ENCODE measurements at places on chromosomes 12 and 14.

GRCh38 chr12:111222523-111222922 lies 146.4 kb downstream of the PHETA1 start:
- no peak for DNase-seq

DNA sequence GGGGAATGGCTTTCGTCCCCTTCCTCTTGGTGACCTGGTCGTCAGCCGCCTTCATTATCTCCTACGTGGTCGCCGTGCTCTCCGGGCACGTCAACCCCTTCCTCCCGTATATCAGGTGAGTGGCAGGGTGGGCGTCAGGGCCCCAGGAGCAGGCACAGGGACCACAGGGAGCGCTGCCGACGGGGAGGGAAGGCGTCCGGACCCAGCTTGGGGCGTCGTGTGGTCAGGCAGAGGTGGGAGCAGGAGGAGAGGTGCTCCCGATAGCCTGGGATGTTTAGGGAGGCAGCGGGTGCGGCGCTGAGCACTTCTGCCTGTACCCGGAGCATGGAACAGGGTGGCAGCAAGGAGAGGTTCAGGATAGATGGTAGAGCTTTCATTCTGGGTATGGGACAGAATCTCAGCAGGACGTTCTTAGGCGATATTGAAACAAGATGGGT lies 444 bp downstream of the DRAM1 start:
- peak; percentile 14 for DNase-seq

- peak; percentile 12 for DNase-seq
Observed at GRCh38 chr12:57131896-57132744, 3.8 kb downstream of the LRP1 start.

DNA sequence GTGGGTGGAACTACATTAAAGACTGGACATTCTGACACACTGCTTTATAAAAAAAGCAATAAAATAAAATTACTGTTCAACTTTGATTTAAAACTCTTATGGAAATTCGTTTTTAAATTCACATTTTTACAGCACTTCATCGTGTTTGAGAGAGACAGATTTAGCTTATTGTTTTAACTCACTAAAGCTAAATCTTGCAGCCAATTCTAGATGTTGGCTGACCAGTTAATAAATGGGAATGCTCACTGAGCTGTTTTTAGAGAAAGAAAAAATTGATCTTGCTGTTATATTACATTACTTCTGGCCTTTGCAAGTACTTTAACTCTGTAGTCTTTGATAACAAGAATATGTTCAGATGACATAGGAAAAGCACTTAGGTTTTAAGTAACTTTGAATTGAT lies 157.1 kb downstream of the PLCZ1 start:
- no peak for DNase-seq

- DNase-seq: no peak
Observed at GRCh38 chr12:51520576-51521325, 70.3 kb upstream of the SCN8A start.

DNA sequence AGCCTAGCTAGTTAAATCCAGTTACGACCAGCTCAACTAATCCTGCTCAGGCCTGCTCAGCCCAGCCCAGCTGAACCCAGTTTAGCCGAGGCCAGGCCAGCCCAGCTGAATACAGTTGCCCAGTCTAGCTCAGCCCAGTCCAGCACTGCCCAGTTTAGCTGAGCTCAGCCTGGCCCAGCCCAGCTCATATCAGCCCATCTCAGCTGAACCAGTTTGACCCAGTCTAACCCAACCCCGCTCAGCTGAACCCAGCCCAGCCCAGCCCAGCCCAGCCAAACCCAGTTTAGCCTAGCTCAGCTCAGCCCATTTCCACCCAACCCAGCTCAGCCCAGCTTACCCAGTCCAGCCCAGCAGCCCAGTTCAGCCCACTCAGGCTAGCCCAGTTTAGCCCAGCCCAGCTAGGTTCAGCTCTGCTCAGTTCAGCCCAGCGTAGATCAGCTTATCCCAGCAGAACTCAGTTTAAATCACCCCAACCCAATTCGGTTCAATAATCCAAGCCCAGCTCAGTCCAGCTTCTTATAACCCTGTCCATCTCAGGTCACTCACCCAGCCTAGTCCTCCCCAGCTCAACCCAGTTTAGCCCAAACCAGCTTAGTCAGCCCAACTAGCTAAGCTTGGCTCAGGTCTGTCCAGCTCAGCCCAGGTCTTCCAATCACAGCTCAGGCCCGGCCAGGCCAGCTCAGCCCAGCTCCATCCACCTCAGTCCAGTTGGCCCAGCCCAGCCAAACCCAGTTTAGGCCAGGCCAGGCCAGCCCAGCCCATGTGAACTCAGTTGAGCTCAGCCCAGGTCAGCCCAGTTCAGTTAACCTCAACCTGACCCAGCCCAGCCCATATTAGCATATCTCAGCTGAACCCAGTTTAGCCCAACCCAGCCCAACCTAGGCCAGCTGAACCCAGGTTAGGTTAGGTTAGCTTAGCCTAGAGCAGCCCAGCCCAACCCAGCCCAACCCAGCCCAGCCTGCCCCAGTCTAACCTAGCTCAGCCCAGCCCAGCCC lies 76.7 kb downstream of the TMEM121 start:
- no peak for DNase-seq

GRCh38 chr12:645563-646071 lies 17.6 kb downstream of the NINJ2 start:
- DNase-seq: peak; percentile 59

GRCh38 chr12:76020731-76021672 lies 10.6 kb downstream of the PHLDA1 start:
- DNase-seq: peak; percentile 99

- no peak for DNase-seq
Observed at GRCh38 chr14:89628521-89628920, 211.5 kb upstream of the FOXN3 start.

GRCh38 chr12:108850854-108851573 lies 6.4 kb downstream of the SSH1 start:
- DNase-seq: peak; percentile 94

DNA sequence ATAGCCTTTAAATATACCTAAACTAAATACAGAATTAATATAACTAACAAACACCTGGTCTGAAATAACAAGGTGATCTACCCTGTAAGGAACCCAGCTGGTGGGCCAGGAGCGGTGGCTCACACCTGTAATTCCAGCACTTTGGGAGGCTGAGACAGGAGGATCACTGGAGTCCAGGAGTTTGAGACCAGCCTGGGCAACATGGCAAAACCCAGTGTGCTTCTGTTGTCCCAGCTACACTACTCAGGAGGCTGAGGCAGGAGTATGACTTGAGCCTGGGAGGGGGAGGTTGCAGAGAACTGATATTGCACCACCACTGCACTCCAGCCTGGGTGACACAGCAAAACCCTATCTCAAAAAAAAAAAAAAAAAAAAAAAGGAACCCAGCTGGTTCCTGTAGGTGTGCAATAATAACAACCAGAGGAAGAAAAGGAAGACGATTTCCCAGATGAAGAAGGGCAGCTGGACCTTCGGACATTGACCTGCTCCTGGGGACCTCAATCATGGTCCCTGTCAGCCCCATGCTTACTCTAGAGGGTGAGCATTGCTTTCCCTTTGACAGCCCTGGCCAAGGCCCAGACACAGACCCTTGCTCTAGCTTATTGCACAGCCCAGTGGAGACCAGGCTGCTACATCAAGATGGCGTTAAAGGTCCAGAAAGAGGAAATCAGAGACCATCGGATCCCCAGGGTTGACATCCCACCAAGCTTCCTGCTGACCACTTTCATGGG lies 5.4 kb downstream of the FOS start:
- DNase-seq: no peak

- no peak for DNase-seq
Observed at GRCh38 chr12:124994437-124994975, 1.1 kb downstream of the BRI3BP start.

DNA sequence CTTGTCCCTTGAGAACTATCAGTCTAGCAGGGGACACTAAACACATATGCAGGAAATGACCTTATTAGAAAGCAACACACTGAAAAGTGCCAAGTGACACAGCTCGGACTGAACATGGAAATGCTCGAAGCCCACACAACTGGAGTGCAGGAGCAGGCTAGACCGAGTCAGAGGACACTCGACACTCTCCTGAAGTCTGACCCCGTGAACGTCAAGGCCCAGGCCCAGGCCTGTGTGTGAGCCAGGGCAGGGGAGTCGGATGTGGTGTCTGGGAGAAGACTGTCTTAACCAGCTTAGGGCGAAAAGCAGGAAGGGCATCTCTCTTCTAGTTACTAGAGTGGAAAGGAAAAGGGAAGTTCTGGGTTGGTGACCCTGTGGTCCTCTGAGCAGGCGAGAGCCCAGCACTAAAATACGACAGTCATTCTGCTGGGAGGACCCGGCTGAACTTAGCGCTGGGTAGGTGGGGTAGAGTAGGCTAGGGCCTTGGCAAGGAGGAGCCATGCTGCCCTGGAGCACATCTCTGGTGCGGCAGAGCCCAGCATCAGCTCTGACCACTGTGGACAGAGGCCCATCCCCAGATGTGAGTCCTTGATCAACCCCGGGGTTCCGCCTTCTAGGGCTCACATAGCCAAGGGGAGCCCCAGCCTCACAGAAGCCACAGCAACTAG lies 93.0 kb downstream of the NTF3 start:
- DNase-seq: no peak

DNA sequence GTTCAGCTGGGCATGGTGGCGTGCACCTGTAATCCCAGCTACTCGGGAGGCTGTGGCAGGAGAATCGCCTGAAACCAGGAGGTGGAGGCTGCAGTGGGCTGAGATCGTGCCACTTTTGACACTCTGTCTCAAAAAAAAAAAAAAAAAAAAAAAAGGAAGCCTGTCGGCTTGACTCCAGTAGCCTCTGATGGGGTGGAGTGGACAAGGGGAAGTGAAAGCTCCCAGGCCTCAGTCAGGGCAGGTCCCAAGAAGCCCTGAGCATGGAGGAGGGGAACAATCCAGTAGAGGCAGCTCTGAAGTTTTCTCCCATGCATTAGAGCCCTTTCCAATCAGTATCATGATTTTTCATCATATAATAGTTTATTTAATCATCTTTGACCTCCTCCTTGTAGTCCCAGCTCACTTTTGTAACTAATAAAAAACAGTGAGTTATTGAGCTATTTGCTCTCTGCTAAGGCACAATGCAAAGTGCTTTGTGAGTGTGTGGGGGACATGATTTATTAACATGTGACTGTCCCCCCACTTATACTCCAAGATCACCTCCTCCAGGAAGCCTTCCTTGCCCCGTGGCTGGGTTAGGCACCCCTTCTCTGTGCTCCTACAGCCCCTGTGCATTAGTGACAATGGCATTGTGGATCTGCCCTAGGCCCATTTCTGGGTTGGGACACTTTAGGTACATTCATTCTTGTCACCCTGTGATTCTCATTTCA lies 4.7 kb upstream of the SSH1 start:
- DNase-seq: no peak

GRCh38 chr14:52023518-52023917 lies 34.2 kb downstream of the RTRAF start:
- DNase-seq: peak; percentile 78

DNA sequence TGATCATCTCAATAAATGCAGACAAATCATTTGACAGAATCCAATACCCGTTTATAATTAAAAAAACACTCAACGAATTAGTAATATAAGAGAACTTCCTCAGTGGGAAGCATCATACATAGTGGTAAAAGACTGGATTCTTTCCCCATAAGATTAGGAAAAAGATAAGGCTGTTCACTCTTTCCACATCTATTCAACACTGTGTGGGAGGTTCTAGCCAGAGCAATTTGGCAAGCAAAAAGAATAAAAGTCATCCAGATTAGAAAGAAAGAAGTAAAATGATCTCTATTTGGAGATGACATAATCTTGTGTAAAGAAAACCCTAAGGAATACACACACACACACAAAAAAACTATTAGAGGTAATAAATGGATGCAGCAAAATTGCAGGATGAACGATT lies 38.4 kb downstream of the YEATS4 start:
- DNase-seq: no peak

DNA sequence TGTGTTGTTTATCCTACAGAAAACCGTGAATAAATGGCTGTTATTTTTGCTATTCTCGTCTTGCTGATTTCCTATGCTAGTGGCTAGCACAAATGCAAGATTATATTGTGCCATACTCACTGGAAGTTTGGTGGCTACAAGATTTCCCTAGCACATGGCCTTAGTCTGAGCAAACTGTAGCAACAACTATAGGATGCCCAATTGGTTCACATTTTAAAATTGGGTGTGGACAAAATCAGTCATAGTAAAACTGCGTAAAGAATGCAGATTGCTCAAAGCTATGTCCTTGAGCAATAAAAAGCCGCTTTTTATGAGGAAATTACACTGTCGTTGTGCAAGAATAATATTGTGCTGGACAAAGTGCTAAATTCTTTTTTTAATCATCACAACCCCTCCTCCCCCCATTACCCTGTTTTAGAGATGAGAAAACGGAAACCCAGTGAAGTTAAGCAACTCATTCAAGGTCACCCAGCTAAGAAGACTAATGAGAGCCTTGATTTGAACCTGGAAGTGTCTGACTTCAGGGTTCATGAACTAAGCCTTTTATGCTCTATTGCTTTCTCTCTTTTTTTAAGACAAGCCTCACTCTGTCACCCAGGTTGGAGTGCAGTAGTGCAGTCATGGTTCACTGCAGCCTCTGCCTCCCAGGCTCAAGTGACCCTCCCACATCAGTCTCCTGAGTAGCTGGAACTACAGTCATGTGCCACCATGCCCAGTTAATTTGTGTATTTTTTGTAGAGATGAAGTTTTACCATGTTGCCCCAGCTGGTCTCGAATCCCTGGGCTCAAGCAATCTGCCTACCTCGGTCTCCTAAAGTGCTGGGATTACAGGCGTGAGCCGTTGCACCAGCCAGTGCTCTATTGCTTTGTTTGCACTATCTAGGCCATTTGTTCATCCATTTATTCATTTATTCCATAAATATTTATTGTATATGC lies 73.6 kb downstream of the SRGAP1 start:
- peak; percentile 98 for DNase-seq

GRCh38 chr14:102870994-102871831 lies 51.2 kb upstream of the AMN start:
- no peak for DNase-seq

DNA sequence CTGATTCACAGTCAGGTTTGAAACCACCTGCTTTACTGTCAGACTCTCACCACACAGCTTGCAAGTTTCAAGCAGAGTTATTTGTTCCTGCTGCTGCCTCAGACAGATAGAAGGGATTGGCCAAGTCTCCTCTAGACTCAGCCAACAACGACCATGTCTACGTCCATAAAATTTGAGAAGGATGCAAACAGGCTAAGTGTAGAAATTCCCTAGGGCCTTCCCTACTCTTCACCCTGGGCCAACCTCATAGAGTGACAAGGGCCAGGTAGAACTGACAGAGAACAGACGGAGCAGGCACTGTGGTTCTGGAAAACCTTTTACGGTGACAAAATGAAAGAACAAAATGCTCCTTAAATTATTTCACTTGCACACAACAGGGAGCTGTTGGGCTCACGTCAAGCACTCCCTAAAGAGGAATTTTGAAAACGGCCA lies 39.5 kb downstream of the CLIP1 start:
- DNase-seq: no peak

DNA sequence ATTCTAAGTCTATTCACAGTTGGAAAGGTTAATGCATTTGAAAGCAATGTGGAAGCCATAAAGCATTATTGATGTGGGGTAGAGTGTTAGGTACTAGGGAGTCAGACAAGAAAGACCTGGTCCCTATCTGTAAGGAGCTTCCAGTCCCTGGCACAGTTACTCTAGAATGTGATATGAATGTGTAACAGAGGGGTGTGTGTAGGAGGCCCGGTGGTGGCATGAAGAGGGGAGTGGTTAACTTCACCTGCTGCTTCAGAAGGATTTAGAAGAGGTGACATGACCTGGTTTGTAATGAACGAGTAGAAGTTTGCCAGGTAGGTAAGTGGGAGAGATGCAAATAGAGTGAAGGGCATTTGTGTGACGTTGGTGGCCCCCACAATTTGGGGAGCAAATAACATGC lies 15.1 kb upstream of the GALNT6 start:
- no peak for DNase-seq
